Tibial nerve (tissue), 4 donors: ENCODE measurements at places on chromosomes 13 and 19. TPM values are rescaled to one million over a fixed set of nuclear protein-coding genes. Genes with fewer than 3 reads are reported as not detected.

DNA sequence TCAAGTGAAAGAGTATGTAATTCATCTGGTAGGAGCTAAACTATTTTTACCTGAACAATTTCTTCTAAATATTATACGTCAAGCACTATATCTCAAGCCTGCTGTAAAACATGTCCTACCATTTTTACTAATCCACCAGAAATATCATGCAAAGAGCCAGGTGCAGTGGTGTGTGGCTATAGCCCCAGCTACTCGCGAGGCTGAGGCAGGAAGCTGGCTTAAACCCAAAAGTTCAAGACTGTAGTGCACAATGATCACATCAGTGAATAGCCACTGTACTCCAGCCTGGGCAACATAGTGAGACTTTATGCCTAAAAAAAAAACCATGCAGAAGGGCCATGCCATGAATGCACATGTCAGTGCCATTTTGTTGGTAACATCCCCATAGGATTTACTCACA lies 20.7 kb upstream of the CLN5 start:
- peak overlapping the region; percentile 62 for H3K27ac ChIP-seq
- no peak for DNase-seq
- H3K4me3 ChIP-seq: no peak overlapping the region
- no peaks in the 10 kb centered on the region for H3K27me3 ChIP-seq

GRCh38 chr13:100680131-100680530 lies 5.5 kb upstream of the TMTC4 start:
- peaks cover 5% of the 10 kb centered on the region for H3K4me1 ChIP-seq
- no peaks in the 10 kb centered on the region for H3K27me3 ChIP-seq
- H3K27ac ChIP-seq: no peak overlapping the region
- H3K36me3 ChIP-seq: no peaks in the 10 kb centered on the region
- DNase-seq: no peak
- H3K4me3 ChIP-seq: no peak overlapping the region

- H3K27me3 ChIP-seq: no peaks in the 10 kb centered on the region
- H3K4me3 ChIP-seq: no peak overlapping the region
- peak overlapping the region; percentile 49 for H3K27ac ChIP-seq
Observed at GRCh38 chr13:73556902-73557301, 498.1 kb downstream of the KLF5 start.

GRCh38 chr19:16405797-16406196 lies 66.0 kb downstream of the EPS15L1 start:
- no peaks in the 10 kb centered on the region for H3K27me3 ChIP-seq
- no peak overlapping the region for H3K4me3 ChIP-seq
- DNase-seq: no peak
- H3K4me1 ChIP-seq: no peaks in the 10 kb centered on the region
- H3K27ac ChIP-seq: no peak overlapping the region
- H3K36me3 ChIP-seq: peaks cover 94% of the 10 kb centered on the region

Gene LAIR2
- total RNA-seq: not detected

Gene NR1H2
- total RNA-seq: 80.2 TPM

Gene SMAD9
- total RNA-seq: 20.4 TPM

Gene ONECUT3
- not detected for total RNA-seq
